ENCODE measurements at places on chromosomes 11 and 22. TPM values are rescaled to one million over a fixed set of nuclear protein-coding genes. Genes with fewer than 3 reads are reported as not detected.

DNA sequence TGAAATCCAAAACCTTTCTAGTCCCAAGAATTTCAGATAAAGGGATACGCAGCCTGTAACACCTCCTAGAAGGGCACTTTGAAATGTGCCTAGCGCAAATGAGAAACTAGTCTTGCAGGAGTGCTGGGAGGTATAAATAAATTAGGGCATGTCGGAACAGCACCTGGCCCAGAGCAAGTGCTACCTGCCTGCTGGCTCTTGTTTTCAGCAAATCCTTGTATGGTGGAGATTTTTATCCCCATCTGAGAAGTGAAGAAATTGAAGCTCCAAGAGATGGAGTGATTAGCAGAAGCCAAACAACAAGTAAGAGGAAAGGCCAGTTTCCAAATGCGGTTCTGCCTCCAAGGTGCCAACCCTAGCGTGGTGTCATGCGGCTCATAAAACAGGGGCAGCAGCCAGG lies 36.7 kb upstream of the TFIP11 start:
- no peak for DNase-seq

DNA sequence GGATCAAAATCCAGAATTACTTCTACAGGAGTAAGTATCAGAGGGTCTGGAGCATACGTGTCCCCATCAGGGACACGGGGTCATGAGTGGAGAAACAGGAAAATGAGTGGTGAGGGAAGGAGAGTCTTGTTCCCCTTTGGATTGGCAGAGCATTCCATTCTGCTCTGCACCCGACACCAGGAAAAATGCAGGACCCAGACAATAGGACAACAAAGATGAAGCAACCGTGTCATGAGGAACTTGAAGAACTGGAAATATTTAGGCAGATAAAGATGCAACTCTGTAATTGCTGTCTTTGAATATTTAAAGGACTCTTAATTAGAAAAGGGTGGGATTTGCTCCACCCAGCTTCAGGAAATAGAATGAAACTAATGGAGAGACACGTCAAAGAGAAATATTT lies 89.0 kb upstream of the BLID start:
- no peak for DNase-seq

DNA sequence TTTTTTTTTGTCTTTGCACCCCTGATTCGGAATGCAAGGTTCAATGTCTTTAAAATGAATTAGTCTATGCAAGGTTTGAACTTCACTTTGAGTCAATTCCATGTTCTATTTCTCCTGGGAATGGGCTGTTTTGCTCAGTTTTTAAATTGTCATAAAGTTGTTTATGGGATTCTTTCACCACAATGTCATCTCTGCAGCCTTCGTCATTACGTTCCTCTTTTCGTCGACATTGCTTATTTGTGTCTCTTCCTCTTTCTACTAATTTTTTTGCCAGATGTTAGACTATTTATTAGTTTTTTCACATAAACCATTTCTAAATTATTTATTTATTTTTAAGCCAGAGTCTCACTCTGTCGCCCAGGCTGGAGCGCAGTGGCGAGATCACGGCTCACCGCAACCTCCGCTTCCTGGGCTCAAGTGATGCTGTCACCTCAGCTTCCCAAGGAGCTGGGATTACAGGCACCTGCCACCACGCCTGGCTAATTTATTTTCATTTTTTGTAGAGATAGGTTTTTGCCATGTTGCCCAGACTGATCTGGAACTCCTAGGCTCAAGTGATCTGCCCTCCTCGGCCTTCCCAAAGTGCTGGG lies 7.1 kb upstream of the TNNT3 start:
- no peak for DNase-seq

RFPL3 gene
- total RNA-seq = not detected

- peak; percentile 7 for DNase-seq
Observed at GRCh38 chr11:16179676-16180075, 176.7 kb downstream of the SOX6 start.

DNA sequence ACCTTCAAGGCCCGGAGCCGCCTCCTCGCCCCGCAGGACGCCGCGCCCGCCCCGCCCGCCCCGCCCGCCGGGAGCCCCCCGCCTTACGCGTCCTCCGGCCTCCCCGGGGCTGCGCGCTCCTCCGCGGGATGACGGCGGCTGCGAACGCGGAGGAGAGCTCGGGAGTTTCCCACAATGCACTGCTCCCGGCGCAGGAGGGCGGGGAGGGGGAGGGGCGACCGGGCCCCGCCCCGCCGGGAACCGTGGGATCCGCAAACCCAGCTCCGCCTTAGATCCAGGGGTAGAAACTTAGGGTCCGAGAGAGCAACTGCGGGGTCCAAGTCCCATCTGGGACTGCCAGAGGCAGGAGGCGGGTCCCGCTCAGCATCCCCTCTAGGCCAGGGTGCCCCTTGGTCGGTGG lies at the start of gene CEND1:
TSS of gene CEND1 (minus strand) at position 148 of the 400 bp plus-strand sequence. CDS start 1,514 bp downstream, outside the sequence.
- DNase-seq = peak; percentile 54

F2 gene
- total RNA-seq = not detected

NXPE4 gene
- total RNA-seq = not detected

- DNase-seq = no peak
Observed at GRCh38 chr11:87361891-87362290, 324.2 kb downstream of the TMEM135 start.

DNA sequence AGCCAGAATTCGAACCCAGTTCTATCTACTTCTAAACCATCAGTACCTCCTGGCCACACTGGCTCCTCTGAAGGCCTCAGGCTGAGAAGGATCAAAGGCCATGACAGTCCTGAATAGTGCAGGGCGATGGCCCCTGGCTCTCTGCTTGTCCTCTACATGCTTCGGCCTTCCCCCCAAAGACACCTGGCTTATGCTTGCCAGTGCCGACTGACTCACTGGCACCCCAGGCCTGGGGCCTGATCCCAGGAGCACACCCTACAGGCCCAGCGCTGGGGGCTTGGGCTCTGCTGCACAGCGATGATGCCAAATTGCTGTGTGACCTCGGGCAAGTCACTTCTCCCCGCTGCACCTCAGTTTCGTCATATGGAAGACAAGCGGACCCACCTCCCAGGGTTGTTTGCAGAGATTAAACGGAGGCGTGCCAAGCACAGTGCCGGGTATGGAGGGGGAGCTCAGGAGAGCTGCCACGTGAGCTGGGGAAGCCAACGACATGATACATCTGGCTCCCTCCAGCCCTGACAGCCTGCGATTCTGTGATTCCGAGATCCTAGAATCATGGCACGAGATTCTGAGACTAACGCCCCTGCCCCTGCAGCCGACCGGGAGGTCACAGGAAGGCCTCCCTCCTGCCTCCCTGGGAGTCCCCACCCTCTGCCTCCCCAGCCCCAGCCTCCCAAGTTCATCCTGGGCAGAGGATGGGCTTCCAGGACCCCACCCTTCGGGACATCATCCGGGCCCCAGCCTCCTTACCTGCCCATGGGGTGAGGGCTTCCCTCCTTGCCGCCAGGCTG lies 1.0 kb downstream of the SSTR3 start:
- DNase-seq = no peak

PRG3 gene
- not detected for total RNA-seq

GRCh38 chr11:18322818-18323570 lies 627 bp downstream of the GTF2H1 start:
- no peak for DNase-seq

Measured in IMR-90 (cell line).